ENCODE measurements at places on chromosomes 1 and 21.

GRCh38 chr1:4430406-4431365 lies 223.7 kb upstream of the AJAP1 start:
- no peak for DNase-seq

GRCh38 chr21:33840771-33841170 lies 74.8 kb downstream of the ATP5PO start:
- DNase-seq, result no peak

DNA sequence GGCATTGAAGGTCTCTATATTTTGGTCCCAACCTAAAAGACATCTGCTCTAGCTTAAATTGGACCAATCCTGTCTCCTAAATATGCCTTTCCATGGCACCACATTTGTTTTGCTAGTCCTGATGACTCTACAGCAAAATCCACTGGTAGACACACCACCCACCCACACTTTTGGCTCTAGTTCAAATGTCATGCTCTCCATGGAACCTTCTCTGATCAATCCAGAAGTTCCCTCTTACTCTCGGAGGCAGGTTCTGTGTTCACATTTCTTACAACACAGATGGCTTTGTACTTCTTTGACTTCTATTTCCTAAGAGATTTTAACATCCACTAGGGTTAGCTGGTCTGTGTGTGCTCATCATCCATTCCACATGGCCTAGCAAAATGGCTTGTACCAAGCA lies 151.3 kb downstream of the APP start:
- no peak for DNase-seq

GRCh38 chr1:200039849-200040474 lies 12.5 kb downstream of the NR5A2 start:
- DNase-seq, result no peak

- no peak for DNase-seq
These were observed 12.6 kb downstream of the PIGP start for GRCh38 chr21:37060296-37060695.

GRCh38 chr1:43596579-43596978 lies 53.4 kb upstream of the KDM4A start:
- DNase-seq, result no peak

DNA sequence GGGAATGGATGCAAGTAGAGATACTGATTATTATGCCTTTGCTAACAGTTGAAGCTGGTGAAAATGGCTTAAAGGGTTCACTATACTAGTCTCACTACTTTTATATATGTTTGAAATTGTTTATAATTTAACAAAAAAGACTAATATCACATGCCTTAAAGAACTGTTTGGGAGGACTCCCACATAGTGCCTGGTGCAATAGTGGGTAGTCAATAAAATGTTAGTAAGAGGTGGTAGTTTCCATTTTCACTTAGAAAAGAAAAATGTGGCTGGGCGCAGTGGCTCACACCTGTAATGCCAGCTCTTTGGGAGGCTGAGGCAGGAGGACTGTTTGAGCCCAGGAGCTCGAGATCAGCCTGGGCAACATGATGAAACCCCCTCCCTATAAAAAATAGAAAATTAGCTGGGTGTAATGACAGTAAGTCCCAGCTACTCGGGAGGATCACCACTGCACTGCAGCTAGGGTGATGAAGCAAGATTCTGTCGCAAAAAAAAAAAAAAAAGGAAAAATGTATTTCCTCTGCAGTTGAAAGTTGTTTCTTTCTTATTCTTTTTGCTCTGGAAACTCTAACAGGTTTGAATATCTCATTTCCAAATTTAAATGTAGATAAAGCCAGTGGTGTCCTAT lies 24.5 kb downstream of the C21orf91 start:
- no peak for DNase-seq

DNA sequence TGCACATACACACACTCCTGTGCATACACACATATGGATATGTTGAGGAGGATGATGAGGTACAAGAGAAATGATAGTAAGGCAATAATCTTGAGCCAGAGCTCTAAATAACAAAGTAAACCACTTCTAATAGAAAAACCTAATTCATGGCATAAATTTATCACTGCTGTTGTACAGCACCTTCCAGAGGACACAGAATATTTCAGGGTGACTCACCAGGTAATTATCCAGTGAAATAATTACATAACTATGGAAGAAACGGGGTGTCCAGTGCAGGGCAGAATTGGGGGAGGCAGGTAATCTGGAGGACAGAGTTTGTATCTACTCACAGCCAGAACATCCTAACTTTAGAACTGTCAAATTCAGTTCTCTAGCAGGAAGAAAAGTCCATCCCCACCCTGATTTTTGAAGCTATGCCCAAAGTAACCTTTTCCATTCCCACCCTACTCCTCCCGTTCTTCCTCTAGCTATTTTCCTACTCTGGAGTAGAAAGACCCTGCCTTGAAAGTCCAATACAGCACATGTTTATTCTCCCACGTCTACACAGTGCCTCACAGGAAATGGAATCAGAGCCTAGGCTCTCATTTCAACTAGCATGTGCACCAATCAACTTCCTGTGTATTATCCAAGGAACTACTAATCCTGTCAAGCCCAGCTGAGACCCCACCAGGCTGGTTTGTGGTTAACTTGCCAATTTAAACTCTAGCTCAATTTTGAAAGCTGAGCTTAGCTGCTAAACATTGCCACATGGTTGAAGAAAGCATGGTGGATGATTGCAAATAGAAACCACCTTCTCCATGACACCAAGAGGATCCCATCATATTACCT lies 96.6 kb downstream of the PTPN14 start:
- DNase-seq, result no peak

- DNase-seq, result no peak
These were observed 355.1 kb upstream of the RUNX1 start for GRCh38 chr21:35404247-35404646.

GRCh38 chr1:224747578-224747977 lies 131.5 kb downstream of the CNIH3 start:
- no peak for DNase-seq

DNA sequence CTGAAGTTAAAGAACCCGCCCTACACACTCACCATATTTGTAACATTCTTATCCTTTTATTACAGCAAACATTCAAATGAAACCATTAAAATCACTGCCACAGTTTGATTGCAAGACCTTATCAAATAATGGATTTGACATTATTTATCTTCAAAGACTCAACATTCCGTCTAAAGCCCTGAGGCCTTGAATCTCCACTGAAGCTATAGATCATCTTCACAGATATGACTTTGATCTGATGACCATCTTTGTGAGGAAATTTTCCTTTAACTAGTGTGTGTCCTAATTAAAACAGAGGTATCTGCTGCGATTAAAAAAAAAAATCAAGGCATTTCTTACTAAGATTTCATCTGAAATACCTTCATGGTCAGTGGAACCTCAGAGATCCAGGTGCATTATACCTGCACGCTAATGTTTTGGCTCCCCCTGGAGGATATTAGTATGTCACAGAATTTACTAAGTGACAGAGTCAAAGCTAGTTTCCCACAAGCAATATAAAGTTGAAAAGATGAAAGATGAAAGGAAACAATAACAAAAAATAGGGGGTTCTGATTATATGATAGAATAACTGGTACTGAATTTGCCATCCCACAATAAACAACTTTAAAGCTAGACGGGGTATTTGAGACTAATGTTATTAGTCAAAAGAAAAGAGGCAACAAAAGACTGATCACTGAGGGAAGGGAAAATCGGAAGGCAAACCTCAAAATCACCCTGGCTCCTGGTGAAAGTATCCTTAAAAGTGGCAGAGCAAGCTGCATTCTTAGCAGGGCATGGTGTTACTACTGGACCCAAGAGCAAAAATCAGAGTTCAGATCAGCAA lies 923.4 kb downstream of the NCAM2 start:
- DNase-seq, result no peak

DNA sequence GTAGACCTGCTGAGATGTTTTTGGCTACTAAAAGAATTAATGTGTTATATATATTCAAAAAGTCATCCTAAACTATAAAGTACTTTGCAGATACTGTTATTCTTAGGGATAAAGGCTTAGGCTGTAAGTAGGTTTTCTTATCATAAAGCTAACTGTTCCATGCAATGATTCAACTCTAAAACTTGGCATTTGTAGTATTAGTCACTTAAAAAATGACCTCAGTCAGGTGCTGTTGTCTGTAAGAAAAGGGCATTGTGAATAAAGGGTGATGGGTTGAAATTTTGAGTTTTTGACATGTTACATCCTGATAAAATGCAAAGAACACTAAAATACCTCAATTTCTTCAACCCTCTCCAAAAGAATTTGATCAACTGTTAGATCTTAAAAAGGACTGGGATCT lies 32.9 kb downstream of the ADCY10 start:
- DNase-seq, result no peak

GRCh38 chr1:39344394-39345154 lies 140.1 kb downstream of the MACF1 start:
- DNase-seq, result no peak

Data from CD4-positive, alpha-beta T cell treated with Interleukin-4 for 1 hour (primary cell).